ENCODE measurements at places on chromosomes 7 and 10. TPM values are rescaled to one million over a fixed set of nuclear protein-coding genes. Genes with fewer than 3 reads are reported as not detected.

The AHR gene
- 10.2 TPM for polyA plus RNA-seq

The MAPK8 gene
- polyA plus RNA-seq = 39.1 TPM

The TBC1D12 gene
- 7.8 TPM for polyA plus RNA-seq

The CRYGN gene
- polyA plus RNA-seq = 0.02 TPM

The TSPAN14 gene
- polyA plus RNA-seq = 30.9 TPM

The CRPPA gene
- polyA plus RNA-seq = 1.0 TPM

The RAMP3 gene
- polyA plus RNA-seq = not detected

The SCIN gene
- 0.08 TPM for polyA plus RNA-seq

The ZNF479 gene
- polyA plus RNA-seq = not detected

The ZNF425 gene
- polyA plus RNA-seq = 1.1 TPM

The IQCE gene
- polyA plus RNA-seq = 5.3 TPM

The SPDYE3 gene
- polyA plus RNA-seq = not detected

The LRRC17 gene
- 103 TPM for polyA plus RNA-seq

DNA sequence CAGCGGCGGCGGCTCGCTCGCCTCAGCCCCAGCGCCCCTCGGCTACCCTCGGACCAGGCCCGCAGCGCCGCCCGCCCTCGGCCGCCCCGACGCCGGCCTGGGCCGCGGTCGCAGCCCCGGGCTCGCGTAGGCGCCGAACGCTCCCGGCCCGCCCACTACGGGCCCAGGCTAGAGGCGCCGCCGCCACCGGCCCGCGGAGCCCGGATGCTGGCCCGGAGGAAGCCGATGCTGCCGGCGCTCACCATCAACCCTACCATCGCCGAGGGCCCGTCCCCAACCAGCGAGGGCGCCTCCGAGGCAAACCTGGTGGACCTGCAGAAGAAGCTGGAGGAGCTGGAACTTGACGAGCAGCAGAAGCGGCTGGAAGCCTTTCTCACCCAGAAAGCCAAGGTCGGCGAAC, 18.2 kb upstream of the TSPAN33 start:
- DNase-seq = no peak

GRCh38 chr7:151599401-151600227, 79.9 kb upstream of the RHEB start:
- DNase-seq = peak; percentile 92

DNA sequence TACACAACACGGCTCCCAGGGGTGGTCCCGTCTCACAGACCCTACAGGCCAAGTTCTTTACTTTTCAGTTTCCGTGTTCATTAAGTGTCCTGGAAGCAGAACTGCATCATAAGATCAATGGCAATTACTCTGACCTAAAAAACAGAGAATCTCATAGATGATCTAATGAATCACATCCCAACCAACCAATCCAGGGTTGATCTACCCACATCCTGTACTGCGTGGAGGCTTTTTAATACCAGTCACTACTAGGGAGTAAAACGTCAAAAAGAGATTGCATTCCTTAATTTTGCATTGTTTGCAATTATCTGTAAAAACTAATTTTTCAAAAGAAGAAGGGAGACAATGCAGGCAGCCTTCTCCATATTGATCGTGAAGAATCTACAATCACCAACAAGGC, 72.6 kb downstream of the PARD3 start:
- no peak for DNase-seq

DNA sequence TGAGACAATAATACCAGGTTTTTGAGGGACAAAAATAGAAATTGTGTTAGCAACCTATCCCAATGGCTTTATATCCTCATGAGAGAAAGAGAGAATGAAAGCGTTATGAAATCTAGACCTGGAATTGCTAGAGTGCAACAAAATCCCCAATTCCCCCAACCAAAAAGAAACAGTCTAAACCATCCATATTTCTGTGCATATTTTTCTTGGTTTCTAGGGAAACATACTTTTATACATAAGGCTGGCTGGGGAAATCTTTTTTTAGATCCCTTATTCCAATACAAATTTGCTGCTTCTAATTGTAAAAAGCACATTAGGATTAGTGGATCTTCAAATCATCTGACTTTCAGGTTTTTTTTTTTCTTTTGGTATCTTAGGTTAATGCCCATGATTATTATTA, 277.0 kb upstream of the SEMA3A start:
- no peak for DNase-seq

DNA sequence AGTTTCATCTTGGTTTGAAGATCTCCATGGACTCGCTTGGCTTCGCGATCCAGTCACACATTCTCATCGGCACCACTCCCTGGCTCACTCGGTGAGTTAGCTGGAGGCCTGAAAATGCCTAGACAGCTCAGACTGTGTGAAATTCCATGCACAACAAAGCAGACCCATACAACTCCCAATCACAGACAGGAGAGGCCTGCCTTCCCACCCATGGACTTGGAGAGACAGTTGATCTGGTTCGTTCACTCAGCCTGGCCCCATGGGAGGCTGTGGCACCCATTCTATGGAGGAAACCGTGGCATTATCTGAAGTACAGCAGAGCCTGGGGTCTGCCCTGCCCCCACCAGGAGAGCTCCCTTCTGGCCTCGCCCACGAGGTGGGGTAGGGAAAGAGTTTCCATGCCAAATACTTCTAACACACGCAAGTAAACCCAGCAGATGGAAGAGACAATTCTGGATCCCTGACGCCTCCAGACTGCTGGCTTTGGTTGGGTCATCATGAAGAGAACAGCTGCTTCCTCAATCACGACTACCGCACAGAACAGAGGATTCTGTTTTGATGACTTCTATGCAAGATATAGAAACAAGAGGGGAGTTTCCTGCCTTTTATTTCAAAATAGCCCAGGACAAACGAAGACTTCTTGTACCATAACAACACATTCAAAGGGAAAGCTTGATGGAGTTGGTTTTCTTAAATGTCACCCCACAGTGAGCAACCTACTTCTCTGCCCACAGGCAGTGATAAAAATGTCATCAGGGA, 15.9 kb downstream of the FAM53B start:
- no peak for DNase-seq

DNA sequence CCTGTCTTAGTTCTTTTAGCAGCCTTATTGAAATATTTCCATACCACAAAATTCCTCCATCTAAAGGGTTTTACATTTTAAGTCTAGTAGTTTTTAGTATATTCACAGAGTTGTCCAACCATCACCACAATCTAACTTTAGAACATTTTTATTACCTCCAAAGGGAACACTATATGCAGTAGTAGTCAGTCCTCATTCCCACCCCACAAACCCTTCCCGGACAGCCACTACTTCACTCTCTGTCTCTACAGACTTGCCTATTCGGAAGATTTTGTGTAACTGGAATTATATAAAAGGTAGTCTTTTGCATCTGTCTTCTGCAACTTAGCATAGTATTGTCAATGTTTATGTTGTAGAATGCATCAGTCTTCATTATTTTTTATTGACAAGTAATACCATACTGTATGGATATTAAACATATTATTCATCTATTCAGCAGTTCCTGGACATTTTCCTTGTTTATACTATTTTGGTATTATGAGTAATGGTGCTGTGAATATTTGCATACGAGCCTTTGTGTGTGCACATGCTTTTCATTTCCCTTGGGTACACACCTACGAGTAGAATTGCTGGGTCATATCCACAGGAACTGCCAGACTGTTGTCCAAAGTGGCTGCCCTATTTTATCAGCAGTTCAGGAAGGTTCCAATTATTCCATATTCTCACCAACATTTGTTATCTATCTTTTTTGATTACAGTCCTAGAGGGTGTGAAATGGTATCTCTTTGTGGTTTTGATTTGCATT, 60.9 kb upstream of the LANCL2 start:
- DNase-seq = peak; percentile 13

- DNase-seq = no peak
Measured at GRCh38 chr10:120583424-120584108, 126.5 kb downstream of the PLPP4 start.

GRCh38 chr10:45063591-45064231, 63.0 kb downstream of the ZNF22 start:
- DNase-seq = no peak

- no peak for DNase-seq
Measured at GRCh38 chr7:127766831-127767459, 115.0 kb downstream of the SND1 start.

- peak; percentile 44 for DNase-seq
Measured at GRCh38 chr7:17965603-17966002, 25.3 kb upstream of the SNX13 start.

DNA sequence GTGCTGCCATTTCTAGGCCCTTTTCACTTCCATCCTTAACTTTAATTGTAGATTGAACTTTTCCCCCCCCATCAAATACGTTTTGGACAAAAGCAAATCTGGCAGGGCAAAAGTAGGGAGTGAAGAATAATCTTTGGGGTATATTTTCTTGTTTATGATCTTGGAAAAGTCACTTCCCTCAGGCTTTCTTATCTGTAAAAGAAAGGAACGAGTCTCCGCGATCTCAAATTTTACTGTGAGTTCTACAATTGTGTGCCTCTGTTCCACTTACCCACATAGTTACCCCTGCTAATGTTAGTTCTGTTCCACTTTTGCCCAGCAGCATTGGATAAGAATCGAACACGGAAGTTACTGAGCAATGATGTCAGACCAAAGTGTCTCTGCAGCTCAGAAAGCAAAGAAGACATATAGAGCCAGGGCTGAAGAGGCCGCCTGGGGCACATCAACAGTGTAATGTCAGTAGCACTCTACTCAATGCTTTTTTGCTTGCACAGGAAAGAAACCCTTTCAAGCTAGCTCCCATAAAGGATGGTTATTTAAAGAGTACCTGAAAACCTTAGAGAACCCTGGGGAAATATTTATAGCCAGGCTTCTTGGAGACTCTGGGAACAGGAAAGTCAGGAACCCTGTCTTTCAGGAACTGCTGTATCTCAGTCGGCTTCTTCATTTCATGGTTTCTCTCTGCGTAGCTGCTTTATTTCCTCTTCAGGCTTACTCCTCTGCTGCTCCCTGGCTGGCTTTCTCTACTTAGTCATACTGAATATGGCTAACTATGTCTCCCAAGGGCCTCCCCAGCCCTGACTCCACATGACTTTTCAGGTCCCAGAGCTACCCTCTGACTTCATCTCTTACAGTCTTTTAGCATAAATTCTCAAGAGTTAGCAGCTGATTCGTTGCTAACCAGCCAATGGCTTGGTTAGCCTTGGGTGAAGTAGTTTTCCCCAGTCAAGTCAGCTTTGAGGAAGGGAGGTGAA, 123.7 kb upstream of the FAM3C start:
- no peak for DNase-seq

DNA sequence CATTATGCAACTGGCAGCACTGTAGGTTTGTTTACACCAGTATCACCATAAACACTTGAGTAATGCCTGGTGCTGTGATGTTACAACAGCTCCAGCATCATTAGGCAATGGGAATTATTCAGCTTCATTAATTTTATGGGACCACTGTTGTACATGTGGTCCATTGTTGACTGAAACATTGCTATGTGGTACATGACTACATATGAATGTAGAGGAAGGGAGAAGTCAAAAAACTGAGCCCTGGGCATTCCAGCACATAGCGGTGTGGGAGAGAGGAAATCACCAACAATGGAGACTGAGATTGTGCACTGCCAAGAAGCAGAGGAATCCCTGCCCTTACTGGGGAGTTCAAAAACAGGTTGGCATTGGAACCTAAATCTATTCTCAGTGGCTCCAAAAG, 89.0 kb downstream of the TRIM24 start:
- DNase-seq = no peak

GRCh38 chr7:134502463-134503371, 24.6 kb upstream of the AKR1B10 start:
- DNase-seq = peak; percentile 20

- DNase-seq = no peak
Measured at GRCh38 chr10:71694567-71694968, 25.0 kb downstream of the C10orf105 start.

DNA sequence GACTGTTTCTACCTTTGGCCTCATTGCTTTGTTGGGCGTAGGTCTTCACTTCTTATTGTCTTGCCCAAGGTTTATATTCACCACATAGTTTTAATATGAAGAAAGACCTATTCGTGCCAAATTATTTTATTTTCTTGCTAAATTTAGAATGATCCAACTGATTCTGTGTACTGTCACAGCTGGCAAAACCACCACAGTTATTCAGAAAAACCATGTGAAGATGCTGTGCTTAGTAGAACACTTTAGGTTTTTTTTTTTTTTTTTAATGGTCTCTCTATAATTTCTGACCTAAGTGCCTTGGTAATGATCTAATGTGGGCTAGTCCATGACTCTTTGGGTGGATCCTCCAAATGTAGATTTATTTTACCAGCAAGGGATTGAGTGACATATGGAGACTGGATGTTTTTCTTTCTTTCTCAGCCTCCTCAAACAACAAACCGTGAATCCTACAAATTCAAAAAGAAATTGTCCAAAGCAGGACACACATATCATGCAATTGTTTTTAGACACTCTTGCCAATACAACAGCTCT, 243.8 kb downstream of the DYNC1I1 start:
- DNase-seq = no peak

DNA sequence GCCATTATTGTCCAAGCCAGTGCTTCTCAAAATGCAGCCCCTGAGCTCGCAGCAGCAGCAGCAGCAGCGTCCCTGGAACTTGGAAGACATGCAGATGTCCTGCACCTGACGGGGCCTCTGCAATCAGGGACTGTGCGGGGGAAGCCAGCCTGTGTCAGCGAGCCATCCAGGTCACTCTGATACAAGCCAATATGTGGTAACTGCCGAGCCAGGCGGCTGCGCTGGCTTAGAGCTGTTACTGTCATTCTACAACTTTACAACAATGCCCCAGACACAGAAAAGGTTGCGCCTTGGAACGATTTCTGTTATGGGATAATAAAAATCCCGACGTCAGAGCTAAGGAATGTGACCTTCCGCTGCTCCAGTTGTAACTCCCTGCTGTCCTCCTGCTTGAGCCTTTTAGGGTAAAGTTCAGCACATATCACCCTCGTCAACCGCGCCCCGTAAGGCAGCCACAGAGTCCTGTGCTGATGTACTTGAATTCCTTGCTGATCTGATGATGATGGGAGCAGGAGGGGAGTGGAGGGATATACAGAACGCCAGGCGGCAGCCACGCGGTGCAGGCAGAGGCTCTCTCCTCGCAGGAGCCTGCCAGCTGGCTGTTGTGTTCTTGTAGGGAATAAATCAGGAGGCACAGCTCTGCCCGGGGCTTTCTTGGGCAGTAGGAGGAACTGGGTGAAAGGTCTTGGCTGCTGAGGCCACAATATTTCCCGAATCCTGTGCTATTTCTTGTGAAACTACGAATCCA, 20.0 kb upstream of the CRYGN start:
- DNase-seq = peak; percentile 99

DNA sequence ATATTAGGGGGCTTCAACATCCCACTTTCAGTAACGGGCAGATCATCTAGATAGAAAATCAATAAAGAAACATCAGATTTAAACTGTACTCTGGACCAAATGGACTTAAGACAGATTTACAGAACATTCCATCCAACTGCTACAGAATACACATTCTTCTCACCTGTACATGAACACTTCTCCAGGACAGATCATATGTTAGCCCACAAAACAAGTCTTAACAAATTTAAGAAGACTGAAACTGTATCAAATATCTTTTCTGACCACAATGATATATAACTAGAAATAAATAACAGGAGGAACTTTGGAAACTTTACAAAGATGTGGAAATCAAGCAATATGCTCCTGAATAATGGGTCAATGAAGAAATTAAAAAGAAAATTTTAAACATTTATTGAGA, 86.7 kb downstream of the MICU1 start:
- DNase-seq = no peak

GRCh38 chr10:78712147-78712546, 356.6 kb upstream of the ZMIZ1 start:
- no peak for DNase-seq

GRCh38 chr10:58981846-58982245, 194.6 kb upstream of the PHYHIPL start:
- no peak for DNase-seq

- DNase-seq = no peak
Measured at GRCh38 chr7:80105701-80106408, 28.8 kb upstream of the GNAI1 start.

GRCh38 chr10:1156616-1156886, 100.4 kb downstream of the WDR37 start:
- no peak for DNase-seq

- peak; percentile 34 for DNase-seq
Measured at GRCh38 chr7:35878351-35878750, 77.5 kb downstream of the SEPTIN7 start.
